ENCODE measurements at places on chromosomes 2 and 18. TPM values are rescaled to one million over a fixed set of nuclear protein-coding genes. Genes with fewer than 3 reads are reported as not detected.
A peak's percentile ranks its signal among the peaks of the same experiment; 100 is the strongest.

- H3K27me3 ChIP-seq = no peaks in the 10 kb centered on the region
- H3K27ac ChIP-seq = no peak overlapping the region
- H3K36me3 ChIP-seq = no peaks in the 10 kb centered on the region
- H3K4me3 ChIP-seq = no peak overlapping the region
- DNase-seq = peak; percentile 23
Observed at GRCh38 chr2:43328133-43328532, 101.7 kb upstream of the ZFP36L2 start.

DNA sequence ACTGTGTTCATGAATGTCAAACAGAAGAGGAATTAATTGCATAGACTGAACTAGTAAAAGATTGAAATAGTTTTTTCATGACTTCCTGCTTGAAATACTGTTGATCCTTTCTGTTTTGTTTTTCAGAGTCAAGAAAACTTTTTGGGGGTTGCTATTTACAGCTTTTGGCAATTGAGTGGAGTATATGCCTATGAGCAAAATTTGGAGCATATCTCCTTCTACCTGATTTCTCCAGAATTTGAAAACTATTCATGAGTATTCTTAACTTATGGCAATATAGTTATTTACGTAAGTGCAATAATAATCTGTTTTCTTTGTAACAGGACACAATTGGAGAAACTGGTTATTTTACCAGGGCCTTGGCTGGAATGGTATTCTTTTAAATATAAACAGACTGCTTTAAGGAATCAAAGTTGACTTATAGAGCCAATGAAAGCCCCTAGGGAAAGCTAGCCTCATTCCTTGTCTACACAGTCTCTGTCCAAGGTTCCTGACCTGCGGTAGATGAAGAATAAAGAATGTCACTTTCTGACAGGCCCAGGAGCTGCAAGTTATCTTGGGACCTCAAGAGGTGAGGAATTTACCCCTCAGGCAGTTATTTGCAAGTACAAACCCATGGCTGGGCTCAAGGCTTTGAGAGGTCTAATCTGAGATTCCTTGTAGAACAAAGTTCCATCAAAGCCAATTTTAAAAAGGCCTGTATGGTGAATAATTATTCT lies 193.5 kb upstream of the NDUFV2 start:
- no peaks in the 10 kb centered on the region for H3K27me3 ChIP-seq
- no peaks in the 10 kb centered on the region for H3K4me1 ChIP-seq
- H3K36me3 ChIP-seq = no peaks in the 10 kb centered on the region
- DNase-seq = no peak
- H3K4me3 ChIP-seq = no peak overlapping the region

DNA sequence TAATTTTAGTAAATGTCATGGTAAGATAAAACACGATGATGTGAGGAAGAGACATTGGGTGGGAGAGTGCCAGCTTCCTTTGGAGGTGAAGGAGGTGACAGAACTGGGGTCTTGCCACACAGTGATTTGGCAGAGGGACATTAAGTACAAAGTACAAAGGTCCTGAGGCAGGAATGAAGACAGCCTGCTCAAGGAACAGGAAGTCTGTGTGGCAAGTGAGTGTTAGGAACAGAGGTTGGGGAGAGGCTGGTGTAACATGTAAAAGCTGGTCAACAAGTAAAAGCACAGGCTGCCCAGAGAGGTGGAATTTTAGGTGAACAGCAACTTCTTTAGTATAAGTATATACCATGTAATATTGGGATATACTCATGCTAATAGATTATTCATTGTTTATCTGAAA lies 73.1 kb downstream of the INPP5D start:
- no peak for DNase-seq
- H3K36me3 ChIP-seq = peaks cover 4% of the 10 kb centered on the region
- no peaks in the 10 kb centered on the region for H3K4me1 ChIP-seq
- no peak overlapping the region for H3K27ac ChIP-seq

GRCh38 chr18:75745147-75745546 lies 317.6 kb upstream of the SMIM21 start:
- H3K4me1 ChIP-seq = no peaks in the 10 kb centered on the region
- H3K4me3 ChIP-seq = no peak overlapping the region
- no peaks in the 10 kb centered on the region for H3K36me3 ChIP-seq
- no peaks in the 10 kb centered on the region for H3K27me3 ChIP-seq
- DNase-seq = no peak

DNA sequence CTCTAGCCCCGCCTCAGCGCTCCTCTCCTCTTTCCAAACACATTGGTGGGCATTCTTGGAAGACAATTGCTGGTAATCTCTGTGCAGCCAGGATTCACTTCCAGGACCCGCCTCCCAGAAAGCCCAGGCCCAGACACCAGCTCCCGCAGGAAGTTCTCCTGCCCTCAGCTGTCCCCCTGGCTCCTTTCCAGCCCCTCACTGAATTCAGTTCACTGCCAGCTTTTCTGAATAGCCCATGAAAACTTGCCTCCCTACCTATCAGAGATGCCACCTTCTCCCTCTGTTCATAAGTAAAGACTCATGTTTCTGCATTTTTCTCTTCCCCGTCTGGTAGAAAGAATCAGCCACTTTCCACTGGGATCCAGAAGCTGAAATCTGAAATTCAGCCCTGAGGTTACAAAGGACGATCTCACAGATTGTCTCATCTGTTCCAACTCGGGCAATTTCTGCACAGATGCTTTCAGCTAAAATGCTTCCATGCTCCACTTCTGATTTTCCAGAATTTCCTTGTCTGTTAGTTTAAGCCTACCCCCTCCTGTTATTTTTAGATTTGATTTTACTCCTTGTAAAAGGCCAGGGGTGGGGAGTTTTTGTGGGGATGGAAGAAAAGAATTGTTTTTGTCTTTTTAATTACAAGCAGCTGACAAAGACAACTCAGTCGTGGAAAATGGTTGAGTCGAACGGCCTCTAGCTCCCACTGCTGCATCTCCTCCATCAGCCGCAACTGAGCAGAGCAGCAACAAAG lies 98.1 kb downstream of the SP3 start:
- no peaks in the 10 kb centered on the region for H3K36me3 ChIP-seq
- H3K27me3 ChIP-seq = no peaks in the 10 kb centered on the region
- H3K4me1 ChIP-seq = no peaks in the 10 kb centered on the region
- H3K4me3 ChIP-seq = no peak overlapping the region
- no peak for DNase-seq

- DNase-seq = no peak
- no peak overlapping the region for H3K27ac ChIP-seq
- no peak overlapping the region for H3K4me3 ChIP-seq
Observed at GRCh38 chr2:180656455-180656847, 324.0 kb upstream of the UBE2E3 start.

DNA sequence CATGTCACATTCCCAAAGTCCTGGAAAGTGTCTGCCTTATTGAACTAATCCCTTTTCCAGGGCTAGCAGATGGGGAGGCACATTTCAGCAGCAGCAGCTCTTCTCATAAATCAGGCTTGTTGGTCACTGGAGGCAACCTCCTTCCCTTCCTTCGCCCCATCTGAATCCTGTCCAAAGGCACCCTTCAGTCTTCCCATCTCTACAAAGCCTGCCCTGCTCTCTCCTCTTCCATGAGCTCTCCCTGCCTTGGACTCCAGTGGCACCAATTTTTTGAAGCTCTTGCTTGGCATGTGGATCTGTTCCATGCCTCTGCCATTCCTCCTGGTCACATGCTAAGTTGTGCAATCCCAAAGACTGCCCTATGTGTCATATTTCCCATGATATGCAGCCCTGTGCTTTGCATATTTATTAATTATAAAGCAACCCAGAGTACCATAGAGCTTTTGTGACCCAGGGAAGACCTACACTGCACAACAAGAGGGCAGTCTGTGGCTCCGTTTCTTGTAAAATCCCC lies 70.3 kb downstream of the ANTXR1 start:
- H3K36me3 ChIP-seq = no peaks in the 10 kb centered on the region
- no peak overlapping the region for H3K27ac ChIP-seq
- no peaks in the 10 kb centered on the region for H3K4me1 ChIP-seq
- no peaks in the 10 kb centered on the region for H3K27me3 ChIP-seq
- no peak for DNase-seq

DNA sequence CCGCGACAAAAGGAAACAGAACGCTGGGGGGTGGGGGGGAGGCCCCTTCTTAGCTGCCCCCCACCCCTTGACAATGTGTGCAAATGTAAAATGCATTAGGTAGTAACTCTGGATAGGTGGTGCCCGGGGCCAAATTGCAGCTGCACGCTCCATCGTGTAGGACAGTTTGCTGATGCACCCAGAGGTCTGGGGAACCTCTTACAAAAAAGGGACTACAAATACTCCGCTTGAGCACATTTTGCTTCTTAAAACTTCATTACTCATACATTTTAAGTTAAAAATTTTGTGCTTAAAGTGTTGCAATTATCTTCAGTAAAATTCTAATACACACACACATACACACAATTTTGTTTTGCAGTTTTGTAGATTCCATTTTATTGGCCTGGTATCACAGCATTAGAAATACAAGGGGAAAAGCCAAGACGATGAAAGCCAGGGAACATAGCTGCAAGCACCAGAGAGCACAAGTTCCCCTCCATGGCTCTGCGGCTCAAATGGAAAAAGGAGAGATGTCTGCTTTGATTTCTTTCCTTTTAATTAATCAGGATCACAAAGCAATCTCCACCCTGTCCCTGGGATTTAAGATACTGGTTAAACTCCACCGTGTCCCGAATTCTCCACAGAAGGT lies 582.1 kb downstream of the ZEB2 start:
- DNase-seq = no peak
- H3K4me3 ChIP-seq = no peak overlapping the region
- no peaks in the 10 kb centered on the region for H3K27me3 ChIP-seq
- H3K36me3 ChIP-seq = no peaks in the 10 kb centered on the region
- peak overlapping the region; percentile 6 for H3K27ac ChIP-seq
- H3K4me1 ChIP-seq = peaks cover 15% of the 10 kb centered on the region

DNA sequence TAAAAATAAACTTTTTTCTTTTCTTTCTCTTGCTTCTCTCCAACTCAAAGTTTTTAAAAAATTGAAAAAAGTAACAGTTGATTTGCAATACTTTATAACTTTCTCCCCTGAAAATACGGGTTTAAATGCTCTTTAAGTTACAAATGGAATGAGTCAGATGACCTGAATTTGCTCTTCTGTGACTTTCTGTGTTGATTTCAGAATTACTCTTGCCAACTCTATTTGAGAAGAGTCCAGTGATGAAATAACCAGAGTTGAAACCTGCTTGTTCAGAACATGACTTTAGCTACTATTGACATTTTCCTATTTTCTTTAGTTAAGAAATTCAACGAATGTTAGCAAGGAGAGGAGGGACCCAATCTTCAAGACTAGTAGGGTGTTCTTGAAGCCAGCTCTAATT lies 146.1 kb upstream of the ZSWIM2 start:
- H3K27me3 ChIP-seq = no peaks in the 10 kb centered on the region
- DNase-seq = no peak
- H3K4me3 ChIP-seq = no peak overlapping the region
- H3K36me3 ChIP-seq = no peaks in the 10 kb centered on the region

GRCh38 chr2:13916066-13916465 lies 716.5 kb upstream of the LRATD1 start:
- no peaks in the 10 kb centered on the region for H3K36me3 ChIP-seq
- H3K27me3 ChIP-seq = no peaks in the 10 kb centered on the region
- H3K4me3 ChIP-seq = no peak overlapping the region
- no peak for DNase-seq

GALNT3 gene
- total RNA-seq = 2.3 TPM

SCTR gene
- 0.17 TPM for total RNA-seq

KRTCAP3 gene
- 2.8 TPM for total RNA-seq

ZBTB7C gene
- total RNA-seq = 0.19 TPM

CD28 gene
- total RNA-seq = 0.93 TPM

ALK gene
- total RNA-seq = not detected

DNA sequence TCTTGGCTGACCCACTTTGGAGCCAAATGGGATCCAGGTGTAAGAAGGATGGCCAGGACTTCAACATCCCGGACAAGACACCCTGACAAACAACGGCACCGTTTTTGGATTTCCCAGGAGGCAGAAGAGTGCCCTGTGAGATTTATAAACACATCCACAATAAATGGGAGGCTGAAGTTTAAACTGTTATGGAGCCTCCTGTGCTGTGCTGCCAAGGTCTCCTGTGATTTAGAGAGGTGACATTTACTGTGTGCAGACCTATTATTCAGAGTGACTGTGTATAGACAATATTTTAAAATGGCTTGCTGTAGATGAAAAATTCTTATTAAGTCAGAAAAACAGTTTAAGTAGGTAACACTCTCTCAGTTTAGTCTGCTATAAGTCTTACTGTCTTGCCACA lies 401.5 kb upstream of the ETAA1 start:
- no peak overlapping the region for H3K4me3 ChIP-seq
- no peaks in the 10 kb centered on the region for H3K4me1 ChIP-seq
- no peaks in the 10 kb centered on the region for H3K36me3 ChIP-seq
- H3K27me3 ChIP-seq = no peaks in the 10 kb centered on the region
- H3K27ac ChIP-seq = no peak overlapping the region

MDH1B gene
- 0.33 TPM for total RNA-seq

EML6 gene
- total RNA-seq = 1.7 TPM

DNA sequence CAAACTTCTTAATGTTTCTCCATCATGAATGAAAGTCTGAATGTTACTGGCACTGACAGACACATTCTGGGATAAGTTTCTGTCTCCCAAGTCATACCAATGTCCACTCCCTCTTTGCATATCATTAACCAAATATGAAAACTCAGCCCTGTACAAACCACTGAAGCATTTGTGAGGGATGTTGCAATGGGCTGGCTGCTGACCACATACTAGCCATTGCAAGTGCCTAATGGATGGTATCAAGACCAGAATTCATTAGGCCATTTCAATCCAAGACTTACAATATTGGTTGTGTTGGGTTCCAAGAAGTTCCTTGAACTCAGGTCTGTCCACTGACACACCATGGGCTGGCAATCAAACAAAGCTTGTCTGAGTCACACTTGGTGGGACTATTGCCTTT lies 73.8 kb downstream of the CBLN2 start:
- H3K27me3 ChIP-seq = no peaks in the 10 kb centered on the region
- DNase-seq = no peak
- H3K4me1 ChIP-seq = no peaks in the 10 kb centered on the region
- no peak overlapping the region for H3K27ac ChIP-seq

- no peaks in the 10 kb centered on the region for H3K27me3 ChIP-seq
- no peaks in the 10 kb centered on the region for H3K4me1 ChIP-seq
- H3K27ac ChIP-seq = no peak overlapping the region
- H3K4me3 ChIP-seq = no peak overlapping the region
- DNase-seq = no peak
- no peaks in the 10 kb centered on the region for H3K36me3 ChIP-seq
Observed at GRCh38 chr2:18910843-18911242, 321.5 kb upstream of the NT5C1B start.

DNA sequence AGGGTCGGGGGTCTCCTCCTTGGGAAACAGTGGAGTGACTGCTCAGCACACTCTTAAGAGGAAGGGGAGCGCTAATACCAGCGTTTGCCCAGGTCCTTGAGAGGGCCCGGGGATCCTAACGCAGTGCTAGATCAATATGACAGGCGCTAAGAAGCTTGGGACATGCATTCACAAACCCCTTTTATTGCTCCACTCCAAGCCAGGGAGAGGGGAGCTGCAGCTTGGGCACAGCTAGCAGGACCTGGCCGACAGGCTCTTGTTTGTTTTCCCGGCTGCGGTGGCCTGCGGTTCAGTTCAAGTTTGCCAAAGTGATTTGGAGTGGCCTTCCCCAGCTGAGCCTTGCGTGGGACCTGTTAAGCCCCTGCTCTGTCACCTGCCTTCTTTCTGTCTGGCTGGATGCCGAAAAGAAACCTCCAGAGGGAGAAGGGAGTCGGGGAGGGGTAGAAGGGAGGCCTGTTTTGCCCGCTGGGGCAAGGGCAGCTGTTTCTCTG lies 152.1 kb downstream of the GLI2 start:
- no peaks in the 10 kb centered on the region for H3K27me3 ChIP-seq
- DNase-seq = no peak
- H3K4me1 ChIP-seq = no peaks in the 10 kb centered on the region
- H3K36me3 ChIP-seq = no peaks in the 10 kb centered on the region

RGPD4 gene
- total RNA-seq = not detected
